ENCODE measurements at places on chromosomes 1 and 21. TPM values are rescaled to one million over a fixed set of nuclear protein-coding genes. Genes with fewer than 3 reads are reported as not detected.

- no peak for DNase-seq
- no peak overlapping the region for H3K27ac ChIP-seq
- H3K4me1 ChIP-seq: peaks cover 27% of the 10 kb centered on the region
- no peak overlapping the region for H3K4me3 ChIP-seq
- no peaks in the 10 kb centered on the region for H3K27me3 ChIP-seq
Observed at GRCh38 chr1:60899464-60899863, 182.9 kb upstream of the NFIA start.

The C1orf185 gene
- total RNA-seq: not detected

DNA sequence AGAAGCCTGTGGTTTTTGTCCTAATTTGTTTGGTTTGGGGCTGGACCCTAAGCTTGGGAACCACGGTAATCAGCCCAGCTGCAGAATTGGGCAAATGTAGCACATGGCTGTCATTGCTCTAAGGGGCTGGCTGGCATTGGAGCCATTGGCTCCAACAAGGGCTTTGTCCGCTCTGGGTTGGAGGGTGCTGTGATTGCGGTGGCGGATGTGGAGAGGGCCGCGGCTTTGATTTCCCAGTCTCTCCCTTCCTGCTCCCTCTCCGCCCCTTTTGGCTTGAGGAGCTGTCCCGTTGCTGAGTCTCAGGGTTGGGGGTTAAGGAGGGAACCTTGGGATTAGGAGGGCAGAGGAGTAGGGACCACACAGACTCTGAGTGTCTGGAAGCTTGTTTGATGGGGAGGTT is 91.7 kb upstream of the CD34 start:
- H3K4me1 ChIP-seq: no peaks in the 10 kb centered on the region
- no peaks in the 10 kb centered on the region for H3K36me3 ChIP-seq
- DNase-seq: no peak

GRCh38 chr1:203640723-203641502 is 14.3 kb downstream of the ATP2B4 start:
- H3K4me3 ChIP-seq: no peak overlapping the region
- H3K4me1 ChIP-seq: peaks cover 20% of the 10 kb centered on the region
- DNase-seq: no peak
- H3K27ac ChIP-seq: no peak overlapping the region
- H3K36me3 ChIP-seq: no peaks in the 10 kb centered on the region

GRCh38 chr1:55140546-55140983 is 74.6 kb downstream of the USP24 start:
- peak; percentile 91 for DNase-seq
- H3K27ac ChIP-seq: no peak overlapping the region
- no peak overlapping the region for H3K4me3 ChIP-seq
- no peaks in the 10 kb centered on the region for H3K27me3 ChIP-seq
- H3K36me3 ChIP-seq: peaks cover 33% of the 10 kb centered on the region

GRCh38 chr1:41349361-41350054 is 11.7 kb upstream of the FOXO6 start:
- no peak overlapping the region for H3K4me3 ChIP-seq
- no peaks in the 10 kb centered on the region for H3K36me3 ChIP-seq
- H3K4me1 ChIP-seq: no peaks in the 10 kb centered on the region
- no peak for DNase-seq
- no peak overlapping the region for H3K27ac ChIP-seq

The SON gene
- total RNA-seq: 227 TPM

GRCh38 chr1:9294910-9295636 is 2.4 kb downstream of the SPSB1 start:
- DNase-seq: no peak
- H3K27ac ChIP-seq: no peak overlapping the region
- H3K36me3 ChIP-seq: no peaks in the 10 kb centered on the region
- peaks cover 4% of the 10 kb centered on the region for H3K4me1 ChIP-seq
- H3K4me3 ChIP-seq: no peak overlapping the region
- peaks cover 28% of the 10 kb centered on the region for H3K27me3 ChIP-seq

DNA sequence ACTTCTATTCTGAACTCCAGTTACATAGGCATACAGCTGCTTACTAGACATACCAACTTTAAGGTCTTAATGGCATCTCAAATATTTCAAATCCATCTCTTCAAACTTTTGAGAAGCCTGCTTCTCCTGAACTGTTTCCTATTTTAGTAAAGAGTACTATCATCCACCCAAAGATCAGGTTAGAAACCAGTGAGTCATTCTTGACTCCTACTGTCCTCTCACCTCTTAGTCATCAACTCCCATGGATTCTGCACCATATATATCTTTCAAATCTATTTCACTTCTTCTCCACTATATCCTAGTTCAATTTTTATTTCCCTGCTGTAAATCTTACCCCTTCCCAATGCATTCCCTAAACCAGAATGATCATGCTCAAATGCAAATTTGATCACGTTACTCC is 18.1 kb upstream of the BEND5 start:
- no peaks in the 10 kb centered on the region for H3K36me3 ChIP-seq
- no peak overlapping the region for H3K4me3 ChIP-seq

GRCh38 chr1:78536427-78536826 is 45.7 kb downstream of the PTGFR start:
- no peak overlapping the region for H3K4me3 ChIP-seq
- H3K4me1 ChIP-seq: no peaks in the 10 kb centered on the region
- H3K27ac ChIP-seq: no peak overlapping the region
- DNase-seq: no peak

The MDM4 gene
- total RNA-seq: 52.0 TPM

DNA sequence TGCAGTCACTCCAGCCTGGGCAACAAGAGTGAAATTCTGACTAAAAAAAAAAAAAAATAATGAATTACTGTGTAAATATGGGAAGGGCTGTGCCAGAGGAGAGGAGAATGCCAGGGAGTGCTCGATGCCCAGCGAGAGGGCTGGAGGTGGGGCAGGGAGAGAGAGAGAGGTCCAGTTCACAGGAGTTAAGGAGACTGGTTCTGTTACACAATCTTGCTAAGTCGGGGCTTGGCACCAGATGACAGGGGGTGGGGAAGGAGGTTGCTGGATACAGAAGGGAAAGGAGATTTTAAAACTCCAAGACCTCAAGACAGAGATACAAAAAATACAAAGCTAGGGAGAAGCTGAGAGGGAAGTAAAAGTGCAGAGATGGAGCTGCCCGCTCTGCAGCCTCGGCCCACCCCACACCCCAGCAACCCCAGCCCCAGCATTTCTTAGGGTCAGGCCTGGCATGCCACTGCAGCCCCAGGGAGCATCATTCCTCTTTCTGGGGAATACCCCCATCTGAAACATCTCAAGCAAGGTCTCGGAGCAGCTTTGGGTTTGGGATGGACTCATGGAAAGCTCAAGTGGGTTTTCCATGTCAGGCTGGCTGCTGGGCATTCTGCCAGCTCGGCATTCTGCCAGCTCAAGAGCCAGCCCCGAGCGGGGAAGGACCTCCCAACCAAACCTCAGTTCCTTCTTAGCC is 991 bp downstream of the SELENBP1 start:
- H3K27ac ChIP-seq: no peak overlapping the region
- H3K4me1 ChIP-seq: peaks cover 26% of the 10 kb centered on the region
- H3K4me3 ChIP-seq: peak overlapping the region; percentile 46
- no peak for DNase-seq

GRCh38 chr1:95534985-95535384 is 301.0 kb downstream of the RWDD3 start:
- H3K27ac ChIP-seq: no peak overlapping the region
- no peaks in the 10 kb centered on the region for H3K36me3 ChIP-seq
- peak; percentile 2 for DNase-seq
- peaks cover 11% of the 10 kb centered on the region for H3K4me1 ChIP-seq
- H3K27me3 ChIP-seq: no peaks in the 10 kb centered on the region

The ATP5PO gene
- total RNA-seq: 271 TPM

DNA sequence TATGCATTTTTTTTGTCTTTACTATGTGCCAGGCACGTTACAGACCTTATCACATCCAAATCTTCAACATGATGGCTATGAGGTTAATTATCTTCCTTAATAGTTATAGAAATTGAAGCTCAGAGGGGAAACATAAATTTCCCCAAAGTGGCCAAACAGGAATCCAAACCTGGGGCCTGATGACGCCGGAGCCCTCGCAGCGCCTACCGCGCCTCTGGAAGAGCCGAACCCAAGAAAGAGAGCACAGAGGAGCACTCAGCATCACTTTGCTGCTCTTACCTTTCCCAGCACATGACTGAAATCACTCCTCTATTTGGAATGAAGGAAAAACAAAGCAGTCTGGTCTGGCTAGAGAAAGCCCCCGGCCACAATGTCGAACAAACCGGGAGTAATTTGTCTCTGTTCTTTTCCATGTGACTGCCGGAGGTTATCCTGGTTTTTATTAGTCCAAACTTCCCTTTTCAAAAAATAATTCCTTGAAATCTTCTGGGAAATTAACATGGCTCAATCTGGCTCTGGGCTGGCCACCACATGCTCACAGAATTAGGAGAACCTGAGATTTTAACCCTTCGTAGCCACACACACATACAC is 195.5 kb downstream of the ADSS2 start:
- no peak for DNase-seq
- H3K27me3 ChIP-seq: no peaks in the 10 kb centered on the region
- H3K27ac ChIP-seq: no peak overlapping the region
- peaks cover 4% of the 10 kb centered on the region for H3K4me1 ChIP-seq

DNA sequence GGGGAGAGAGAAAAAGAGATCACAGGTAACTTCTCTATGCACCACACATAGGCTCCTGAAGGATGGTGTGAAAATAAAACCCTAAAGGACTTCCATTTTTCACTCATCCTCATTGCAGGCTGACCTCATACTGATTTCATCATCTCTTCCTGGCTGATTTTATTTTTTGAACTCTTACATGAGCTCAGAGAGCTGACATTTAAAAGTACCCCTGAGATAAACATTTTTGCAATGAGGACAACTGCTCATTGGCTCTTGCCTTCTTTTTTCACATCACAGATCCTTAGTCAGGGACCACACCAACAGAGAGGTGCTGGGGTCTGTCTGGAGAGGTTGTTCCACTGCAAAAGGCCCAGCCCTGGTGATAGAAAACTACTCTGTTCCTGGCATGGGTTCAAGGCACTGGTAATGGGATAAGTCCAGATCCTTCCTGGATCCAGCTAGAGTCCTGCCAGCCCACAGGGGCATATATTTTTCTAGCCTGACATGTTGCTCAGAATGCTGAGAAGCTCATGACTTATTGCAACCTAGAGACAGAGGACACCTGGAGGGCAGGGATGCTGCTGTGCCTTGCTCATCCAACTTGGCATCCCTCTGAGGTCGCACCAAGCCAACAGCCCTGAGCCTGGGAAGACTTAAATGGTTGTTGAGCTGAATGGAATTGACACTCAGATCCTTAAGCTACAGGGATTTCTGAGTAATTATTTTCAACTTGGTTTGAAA is 360.0 kb downstream of the HHAT start:
- no peaks in the 10 kb centered on the region for H3K4me1 ChIP-seq
- no peaks in the 10 kb centered on the region for H3K36me3 ChIP-seq
- H3K27me3 ChIP-seq: no peaks in the 10 kb centered on the region
- no peak overlapping the region for H3K27ac ChIP-seq
- no peak overlapping the region for H3K4me3 ChIP-seq
